ENCODE measurements at places on chromosomes 16 and 17.

GRCh38 chr17:38343608-38344419 is at the start of gene GPR179:
Gene GPR179 (minus strand): TSS chr17:38343956. CDS start chr17:38343789, 167 bp downstream.
- no peak for DNase-seq

DNA sequence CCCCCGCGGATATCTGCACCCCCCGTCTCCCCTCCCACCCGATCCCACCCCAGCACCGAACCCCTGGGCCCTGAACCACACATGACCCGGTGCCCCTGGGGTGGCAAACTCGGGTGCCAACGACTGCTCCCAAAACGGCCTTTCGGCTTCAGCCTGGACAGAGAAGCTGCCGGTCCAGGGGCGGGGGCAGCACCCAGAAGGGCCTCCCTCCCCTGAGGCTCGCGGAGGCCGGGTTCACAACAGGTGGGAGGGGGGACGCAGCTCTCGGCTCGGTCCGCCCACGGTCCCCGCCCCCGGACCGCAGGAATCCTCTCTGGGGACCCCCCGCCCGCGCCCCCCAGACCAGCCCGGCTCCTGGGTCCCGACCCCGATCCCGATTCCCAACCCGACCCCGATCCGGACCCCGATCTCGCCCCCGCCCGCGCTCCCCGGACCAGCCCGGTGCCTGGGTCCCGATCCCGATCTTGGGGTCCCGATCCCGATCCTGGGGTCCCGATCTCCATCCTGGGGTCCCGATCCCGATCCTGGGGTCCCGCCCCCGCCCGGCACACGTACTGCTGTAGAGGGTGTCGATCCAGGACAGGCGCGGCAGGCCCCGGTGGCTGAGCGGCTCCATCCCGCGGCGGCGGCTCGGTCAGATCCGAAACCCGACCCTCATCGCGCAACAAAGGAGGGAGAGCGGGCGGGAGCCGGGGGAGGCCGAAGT is 516 bp downstream of the ABR start:
- DNase-seq, result no peak

GRCh38 chr17:82600731-82601446 is 47.4 kb downstream of the WDR45B start:
- DNase-seq, result no peak

DNA sequence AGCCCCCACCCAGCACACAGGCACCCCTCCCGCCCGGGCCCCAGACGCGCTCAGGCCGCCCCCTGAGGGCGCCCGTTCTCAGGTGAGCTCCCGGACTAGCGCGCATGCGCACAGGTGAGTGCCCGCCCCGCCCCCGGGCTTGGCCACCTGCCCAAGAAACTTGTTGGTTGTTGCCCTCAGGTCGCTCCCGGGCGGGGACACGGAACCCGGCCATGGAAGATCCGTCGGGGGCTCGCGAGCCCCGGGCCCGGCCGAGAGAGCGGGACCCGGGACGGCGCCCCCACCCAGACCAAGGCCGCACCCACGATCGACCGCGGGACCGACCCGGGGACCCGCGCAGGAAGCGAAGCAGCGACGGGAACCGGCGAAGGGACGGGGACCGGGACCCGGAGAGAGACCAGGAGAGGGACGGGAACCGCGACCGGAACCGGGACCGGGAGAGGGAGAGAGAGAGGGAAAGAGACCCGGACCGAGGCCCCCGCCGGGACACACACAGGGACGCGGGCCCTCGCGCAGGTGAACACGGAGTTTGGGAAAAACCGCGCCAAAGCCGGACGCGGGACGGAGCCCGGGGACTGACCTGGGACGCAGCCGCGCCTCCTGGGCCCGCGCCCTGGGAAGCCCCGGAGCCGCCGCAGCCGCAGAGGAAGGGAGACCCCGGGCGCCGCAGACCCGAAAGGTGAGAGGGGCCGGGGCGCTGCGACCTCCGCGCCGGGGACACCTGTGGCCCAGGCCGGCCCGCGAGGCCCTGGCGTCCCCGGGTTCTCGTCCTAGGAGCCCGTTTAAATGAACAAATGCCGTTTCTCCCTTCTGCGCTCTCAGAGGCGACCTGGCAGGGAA is at the start of gene MARVELD3:
Gene MARVELD3 (plus strand): TSS at position 167 of the 840 bp plus-strand sequence. CDS start 46 bp downstream, at position 213.
- DNase-seq, result no peak

- DNase-seq, result no peak
Measured at GRCh38 chr16:86355531-86355930, 154.8 kb upstream of the FOXF1 start.

DNA sequence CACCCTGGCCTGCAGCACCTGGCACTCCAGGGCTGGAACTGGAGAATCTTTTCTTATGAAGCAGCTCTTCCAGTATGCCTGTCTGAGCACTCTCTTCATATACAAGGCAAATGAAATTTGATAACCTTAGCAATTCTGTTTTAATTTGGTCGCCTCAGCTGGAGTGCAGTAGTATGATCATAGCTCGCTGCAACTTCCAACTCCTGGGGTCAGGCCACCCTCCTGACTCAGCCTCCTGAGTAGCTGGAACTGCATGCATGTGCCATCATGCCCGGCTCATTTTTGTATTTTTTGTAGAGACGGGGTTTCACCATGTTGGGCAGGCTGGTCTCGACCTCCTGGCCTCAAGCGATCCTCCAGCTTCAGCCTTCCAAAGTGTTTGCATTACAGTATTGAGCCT is 140.8 kb upstream of the CHMP6 start:
- no peak for DNase-seq

- DNase-seq, result peak; percentile 27
Measured at GRCh38 chr16:26963109-26963508, 103.6 kb upstream of the C16orf82 start.

GRCh38 chr16:54062361-54063278 is 224.0 kb downstream of the IRX3 start:
- DNase-seq, result no peak

- DNase-seq, result no peak
Measured at GRCh38 chr16:68233835-68234187, 2.1 kb downstream of the ESRP2 start.
